ENCODE measurements at places on chromosomes 11 and 22.
A peak's percentile ranks its signal among the peaks of the same experiment; 100 is the strongest.

GRCh38 chr22:50178471-50178864 lies 7.2 kb upstream of the TRABD start:
- no peak for DNase-seq

DNA sequence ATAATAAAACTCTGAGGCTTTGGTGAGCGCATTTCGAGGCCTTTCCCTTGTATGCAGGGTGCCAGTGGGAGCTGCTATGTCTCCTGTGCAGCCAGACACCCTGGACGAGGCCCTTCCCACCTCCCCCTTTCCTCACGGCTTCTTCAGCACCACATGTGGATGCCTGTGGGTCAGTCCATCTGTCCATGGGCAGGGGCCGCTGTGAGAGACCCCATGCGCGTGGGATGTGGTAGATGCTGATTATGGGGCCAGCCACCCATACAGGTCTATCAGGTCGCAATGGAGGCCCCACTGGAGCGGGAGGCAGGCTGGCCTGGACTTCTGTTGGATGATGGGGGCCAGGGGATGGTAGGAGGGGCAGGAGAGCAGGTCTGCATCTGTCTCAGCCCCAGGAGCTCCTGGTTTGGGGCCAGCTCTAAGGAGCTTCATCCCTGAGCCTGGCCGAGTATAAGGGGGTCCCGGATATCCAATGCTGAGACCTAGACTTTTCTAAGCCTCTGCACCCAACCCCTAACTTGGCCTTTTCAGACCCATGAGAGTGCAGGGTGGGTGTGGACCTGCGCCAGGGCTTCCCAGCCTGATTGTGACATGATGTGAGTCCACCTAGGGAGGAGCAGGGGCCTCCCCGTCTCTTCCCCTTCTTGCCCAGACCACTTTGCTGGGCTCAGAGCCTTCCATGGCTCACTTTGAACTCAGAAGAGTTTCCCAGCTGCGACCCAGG lies 14.0 kb upstream of the DGCR8 start:
- DNase-seq = no peak

GRCh38 chr11:75191330-75191717 lies 40.4 kb downstream of the SLCO2B1 start:
- no peak for DNase-seq

DNA sequence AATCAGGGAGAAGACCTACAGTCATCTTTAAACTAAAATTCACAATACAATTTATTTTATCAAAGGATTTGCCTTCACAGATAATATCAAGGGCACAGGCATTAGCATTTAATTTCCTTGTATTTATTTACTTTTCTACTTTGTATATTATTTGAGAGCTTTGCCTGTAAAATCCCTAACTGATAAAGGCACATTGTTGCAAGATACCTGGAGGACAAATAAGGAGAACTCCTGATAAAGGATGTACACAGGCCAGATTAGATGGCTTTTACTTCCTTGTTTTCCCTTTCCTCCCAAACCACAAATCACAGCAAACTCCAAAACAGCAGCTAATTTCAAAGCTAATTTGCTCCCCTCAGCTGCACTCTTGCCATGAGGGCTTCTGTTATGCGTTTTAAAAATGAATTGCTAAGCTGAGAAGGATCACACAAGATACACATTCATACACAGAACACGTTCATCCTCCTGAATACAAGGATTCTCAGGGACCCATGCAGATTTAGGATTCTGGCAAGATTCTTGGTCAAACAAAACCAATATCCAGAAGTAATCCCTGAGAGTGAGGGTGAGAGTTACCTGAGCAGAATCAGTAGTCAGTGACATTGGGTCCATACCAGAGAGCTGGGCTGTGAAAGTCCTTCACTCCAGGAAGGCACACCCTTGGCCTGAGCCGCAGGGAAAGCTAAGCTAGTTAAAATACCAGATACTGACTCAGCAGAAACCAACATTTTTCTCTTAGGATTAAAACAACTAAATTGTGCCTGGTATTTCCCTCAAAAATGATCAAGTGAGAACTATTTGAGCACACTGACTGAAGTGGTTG lies 100.3 kb upstream of the CLPB start:
- DNase-seq = no peak

DNA sequence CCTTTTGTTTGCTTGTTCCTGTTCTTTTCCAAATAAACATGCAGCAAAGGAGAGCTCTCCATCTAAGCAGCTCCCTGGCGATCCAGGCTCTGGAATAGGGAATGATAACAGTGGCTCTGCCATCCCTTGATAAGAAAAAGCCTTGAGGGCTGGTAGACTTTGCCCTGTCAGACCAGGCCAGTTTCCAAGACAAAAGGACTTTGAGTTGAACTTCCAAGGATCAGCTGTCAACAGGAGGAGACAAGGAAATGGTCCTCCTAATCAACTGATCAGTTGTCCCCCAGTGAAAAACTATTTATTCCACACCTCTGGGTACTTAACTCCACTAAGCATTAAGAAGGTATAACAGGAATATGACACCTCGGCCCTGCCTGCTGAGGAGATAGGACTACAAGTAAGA lies 127.8 kb downstream of the PARVA start:
- DNase-seq = no peak

DNA sequence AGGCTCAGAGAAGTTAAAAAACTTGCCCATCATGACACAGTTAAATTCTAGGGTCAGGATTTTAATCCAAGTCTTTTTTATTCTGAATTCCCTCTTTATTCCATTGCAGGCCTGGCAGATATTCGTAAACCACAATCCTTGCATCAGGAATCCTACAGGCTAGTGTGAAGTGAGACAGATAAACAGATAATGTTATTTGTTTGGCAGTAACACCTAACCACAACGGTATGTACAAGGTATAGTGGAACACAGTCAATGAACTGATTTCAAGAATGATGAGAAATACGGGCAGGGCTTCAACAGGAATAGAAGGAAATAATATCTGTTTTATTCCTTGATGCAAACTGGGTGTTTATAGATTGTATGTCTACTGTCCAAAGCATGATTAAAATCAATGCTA lies 32.0 kb upstream of the NARS2 start:
- DNase-seq = no peak

DNA sequence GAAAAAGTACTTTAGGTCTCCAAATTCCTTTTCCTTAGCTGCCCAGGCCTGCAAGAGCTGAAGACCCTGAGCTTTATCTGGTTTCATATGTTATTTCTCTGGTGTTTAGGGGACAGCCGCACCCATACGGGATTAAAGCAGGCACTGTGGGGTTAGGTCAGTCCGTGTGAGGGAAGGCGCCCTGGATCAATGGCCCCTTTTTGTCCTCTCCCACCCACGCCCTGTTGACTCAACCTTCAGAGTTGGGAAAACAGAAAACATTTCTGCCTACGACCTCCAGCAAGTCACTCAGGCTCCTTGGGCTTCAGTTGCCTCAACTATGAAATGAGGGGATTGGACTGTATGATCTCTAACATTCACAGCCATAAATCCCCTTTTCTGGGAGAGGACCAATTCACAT lies 55.2 kb upstream of the BARX2 start:
- DNase-seq = no peak

- peak; percentile 86 for DNase-seq
Observed at GRCh38 chr22:31230871-31231621, 18.9 kb downstream of the LIMK2 start.

- no peak for DNase-seq
Observed at GRCh38 chr11:130436171-130436570, 7.8 kb upstream of the ADAMTS8 start.

GRCh38 chr11:130652671-130653335 lies 204.4 kb downstream of the ADAMTS15 start:
- DNase-seq = no peak
